Activated CD4-positive, alpha-beta T cell treated with anti-CD3 and anti-CD28 coated beads, Interleukin-2, amount 50 U/mL, for 24 hours (primary cell): ENCODE measurements at places on chromosomes 7 and 10.

DNA sequence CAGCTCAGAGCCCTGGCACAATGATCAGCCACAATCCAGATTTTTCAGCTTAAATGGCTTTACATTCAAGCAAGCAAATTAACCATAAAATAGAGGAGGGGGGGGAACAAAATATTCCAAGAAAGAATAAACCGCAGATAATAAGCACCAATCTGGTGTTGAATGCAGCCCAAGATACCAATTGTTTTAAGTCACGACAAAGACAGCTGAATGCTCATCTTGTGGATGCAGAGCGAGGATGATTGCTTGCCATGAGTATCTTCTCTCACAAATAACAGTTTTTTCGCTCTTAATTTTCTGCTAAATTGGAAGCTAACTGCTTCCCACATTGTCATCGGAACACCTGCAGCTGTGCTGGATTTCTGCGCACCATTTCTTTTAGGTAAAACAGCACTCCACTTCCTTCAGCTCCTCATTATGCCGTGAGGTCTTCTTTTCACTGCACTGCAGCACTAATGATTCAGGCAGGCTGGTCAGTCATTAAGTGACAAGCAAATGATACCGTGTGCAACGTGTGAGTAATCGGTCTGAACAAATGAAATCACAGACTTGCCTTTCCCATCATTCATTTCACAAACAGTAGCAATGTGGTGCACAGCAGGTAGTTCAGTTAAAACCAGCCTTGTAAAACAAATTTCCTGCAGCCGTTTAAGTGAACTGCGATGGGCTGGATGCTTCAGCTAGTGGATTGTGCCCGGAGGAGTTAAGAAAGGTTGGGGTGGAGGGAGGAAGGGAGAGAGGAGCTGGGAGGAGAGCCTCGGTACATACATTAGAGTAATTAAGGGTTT lies 106.4 kb upstream of the CDCA7L start:
- no peak for DNase-seq

DNA sequence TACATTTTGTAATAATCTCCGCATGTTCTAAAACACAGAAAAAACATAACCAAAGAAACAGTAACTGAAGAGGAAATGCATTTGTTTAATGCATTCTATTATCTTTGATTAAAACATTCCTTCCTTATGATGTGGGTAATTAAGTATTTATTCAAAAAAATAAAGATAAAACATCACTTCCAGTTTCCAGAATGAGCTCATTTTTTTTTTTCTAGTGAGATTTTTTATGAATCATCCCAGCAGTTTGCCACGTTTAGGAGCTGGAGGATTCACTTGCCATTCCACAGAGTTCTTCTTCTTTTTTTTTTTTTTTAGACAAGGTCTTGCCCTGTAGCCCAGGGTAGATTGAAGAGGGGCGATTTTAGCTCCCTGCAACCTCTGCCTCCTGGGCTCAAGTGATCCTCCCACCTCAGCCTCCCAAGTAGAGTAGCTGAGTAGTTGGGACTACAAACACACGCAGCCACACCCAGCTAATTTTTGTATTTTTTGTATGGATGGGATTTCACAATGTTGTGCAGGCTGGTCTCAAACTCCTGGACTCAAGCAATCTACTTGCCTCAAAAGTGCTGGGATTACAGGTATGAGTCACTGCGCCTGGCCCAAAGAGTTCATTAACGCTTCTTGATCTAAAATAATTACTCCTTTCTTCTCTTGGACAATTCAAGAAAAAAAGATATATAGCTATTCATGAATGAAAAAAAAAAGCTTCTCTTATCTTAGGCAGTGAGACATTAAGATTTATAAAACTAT lies 177.3 kb downstream of the DKK1 start:
- DNase-seq: no peak

GRCh38 chr10:8069108-8069507 lies 14.6 kb downstream of the GATA3 start:
- no peak for DNase-seq

DNA sequence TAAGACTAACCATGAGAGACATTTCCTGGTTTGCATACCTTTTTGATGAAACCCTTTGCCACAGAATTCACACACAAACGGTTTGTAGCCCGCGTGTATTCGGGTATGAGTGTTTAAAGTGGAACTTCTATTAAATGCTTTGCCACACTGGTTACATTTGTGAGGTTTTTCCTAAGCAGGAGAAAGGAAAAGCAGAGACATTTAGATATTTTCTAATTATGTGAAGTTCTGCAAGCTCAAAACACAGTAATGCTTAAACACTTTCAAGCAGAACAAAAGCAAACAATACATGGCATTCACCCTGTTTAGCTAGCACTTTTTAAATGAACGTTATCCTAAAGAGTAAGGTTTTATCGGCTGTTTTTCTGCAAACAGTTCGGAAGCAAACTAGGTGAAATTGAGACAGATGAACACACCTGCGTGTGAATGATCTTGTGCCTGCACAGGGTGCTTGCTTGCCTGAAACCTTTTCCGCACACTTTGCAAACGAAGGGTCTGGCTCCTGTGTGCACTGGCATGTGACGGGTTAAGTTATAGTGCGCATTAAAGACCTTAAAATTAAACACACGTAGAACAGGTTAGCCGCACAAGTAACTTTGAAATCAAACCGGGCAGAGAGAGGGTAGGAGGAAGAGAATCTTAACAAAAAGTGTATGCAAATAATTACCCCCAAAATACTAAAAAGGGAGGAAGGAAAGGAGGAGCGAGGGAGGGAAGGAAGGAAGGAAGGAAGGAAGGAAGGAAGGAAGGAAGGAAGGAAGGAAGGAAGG lies 1.6 kb downstream of the FEZF1 start:
- DNase-seq: no peak

GRCh38 chr7:151790095-151790829 lies 86.7 kb downstream of the PRKAG2 start:
- no peak for DNase-seq

- no peak for DNase-seq
Observed at GRCh38 chr7:151205730-151206129, 4.6 kb downstream of the H2BK1 start.

- DNase-seq: no peak
Observed at GRCh38 chr7:6074612-6075380, 43.6 kb downstream of the ANKRD61 start.

DNA sequence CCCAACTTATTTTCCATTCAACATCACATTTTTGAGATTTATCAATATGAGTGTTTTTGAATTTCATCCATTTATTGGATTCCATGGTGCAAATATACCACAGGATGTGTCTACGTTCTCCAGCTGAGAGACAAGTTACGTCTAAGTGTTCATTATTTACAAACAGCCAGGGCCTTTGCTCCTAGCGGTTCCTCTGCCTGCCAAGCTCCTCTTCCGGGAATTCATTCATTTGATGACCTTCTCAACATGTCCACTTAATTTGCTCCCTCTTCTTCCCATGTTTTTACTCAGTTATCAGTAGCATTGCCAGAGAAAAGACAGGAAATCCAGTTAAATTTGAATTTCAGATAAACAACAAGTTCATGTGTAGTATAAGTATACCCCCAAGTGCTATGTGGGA lies 321.7 kb downstream of the PRPF18 start:
- DNase-seq: no peak

GRCh38 chr10:17585016-17585415 lies 32.2 kb downstream of the HACD1 start:
- DNase-seq: no peak

DNA sequence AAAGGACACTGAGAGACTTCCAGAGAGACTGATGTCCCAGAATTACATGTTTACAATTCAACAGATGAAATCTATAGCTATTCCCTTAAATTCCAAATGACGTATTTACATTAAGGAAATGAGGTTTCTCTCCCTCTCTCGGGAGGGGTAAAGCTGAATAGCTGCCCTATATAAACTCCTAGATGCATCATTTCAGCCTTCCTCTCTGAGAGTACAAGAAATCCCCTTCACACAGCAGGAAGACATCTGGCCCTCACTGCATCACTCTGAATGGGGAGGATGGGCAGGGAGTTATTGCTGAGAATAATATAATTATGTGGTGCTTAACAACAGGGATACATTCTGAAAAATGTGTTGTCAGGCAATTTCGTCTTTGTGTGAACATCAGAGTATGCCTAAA lies 11.0 kb downstream of the POT1 start:
- no peak for DNase-seq

- no peak for DNase-seq
Observed at GRCh38 chr7:91082852-91083495, 181.3 kb upstream of the FZD1 start.

GRCh38 chr10:6161921-6162320 lies 40.8 kb upstream of the PFKFB3 start:
- DNase-seq: no peak

- no peak for DNase-seq
Observed at GRCh38 chr7:88268858-88269257, 37.8 kb downstream of the STEAP4 start.

- DNase-seq: no peak
Observed at GRCh38 chr10:17989908-17990767, 38.4 kb downstream of the SLC39A12 start.

- DNase-seq: no peak
Observed at GRCh38 chr7:4343272-4344247, 338.5 kb upstream of the FOXK1 start.

DNA sequence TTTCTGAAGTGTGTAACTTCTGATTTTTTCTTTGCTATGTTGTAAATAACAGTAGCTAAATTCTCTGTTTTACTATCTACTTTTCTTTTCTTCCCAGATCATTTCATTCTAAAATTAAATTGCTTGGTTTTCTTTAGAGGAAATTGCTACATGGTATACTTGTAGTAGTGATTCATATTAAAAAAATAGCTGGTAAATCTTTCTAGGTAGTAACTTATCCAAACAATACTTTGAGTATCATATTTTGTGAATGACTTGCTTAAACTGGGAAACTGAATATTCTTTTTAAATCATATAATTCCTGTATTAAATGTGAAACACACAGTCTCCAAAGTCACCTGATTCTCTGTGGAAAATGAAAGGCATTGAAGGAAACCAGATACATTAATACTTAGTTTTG lies 85.5 kb downstream of the ZNRF2 start:
- DNase-seq: no peak

DNA sequence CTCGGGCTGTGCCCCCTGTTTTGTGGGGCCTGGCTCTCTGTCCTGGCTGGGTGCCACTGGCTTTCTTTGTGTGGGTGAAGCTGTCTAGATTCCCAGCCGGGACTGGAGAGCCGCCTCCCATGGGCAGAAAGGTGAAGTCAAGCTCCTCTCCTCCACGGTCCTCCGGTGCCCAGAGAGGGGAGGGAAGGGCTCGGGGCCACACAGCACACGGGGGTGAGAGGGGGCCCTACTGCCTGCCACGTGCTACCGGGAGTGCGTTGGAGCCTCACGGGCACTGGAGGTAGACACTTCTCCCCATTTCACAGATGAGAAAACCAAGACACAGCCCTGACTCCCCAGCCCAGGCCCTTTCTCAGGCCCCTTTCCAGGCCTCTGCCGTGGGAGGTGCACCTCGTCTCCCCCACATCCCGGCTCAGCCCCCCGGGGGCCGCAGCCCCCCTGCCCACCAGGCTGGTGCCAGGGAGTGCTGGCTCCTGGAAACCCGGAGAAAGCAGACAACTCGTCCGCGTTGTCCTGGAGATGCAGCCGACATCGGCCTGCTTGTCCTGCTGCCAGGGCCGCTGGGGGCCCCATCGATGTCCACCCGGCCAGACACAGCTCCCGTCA lies 55.8 kb downstream of the UNCX start:
- DNase-seq: no peak

DNA sequence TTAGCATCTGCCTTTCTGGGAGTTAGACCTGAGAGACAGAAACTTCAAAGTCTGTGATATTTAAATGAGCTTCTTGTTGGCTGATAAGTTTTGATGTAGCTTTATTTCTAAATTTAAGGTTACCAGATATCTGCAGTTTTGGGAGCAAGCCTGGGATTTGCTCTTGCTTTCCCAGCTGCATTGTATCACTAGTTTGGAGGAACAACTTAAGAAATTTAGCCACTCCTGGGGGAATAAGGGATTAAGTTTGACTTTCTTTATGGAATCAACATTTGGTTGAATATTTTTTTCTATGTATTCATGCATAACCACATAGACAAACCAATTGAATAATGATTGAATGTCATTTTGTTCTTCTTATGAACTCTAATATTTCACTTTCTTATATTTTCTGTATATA lies 178.6 kb downstream of the POLR1F start:
- no peak for DNase-seq
